Stimulated activated CD8-positive, alpha-beta memory T cell treated with anti-CD3 and anti-CD28 coated beads, Interleukin-7, amount 100 ng/mL, for 24 hours (primary cell): ENCODE measurements at places on chromosomes 1 and 21.

GRCh38 chr1:10698726-10699469 lies 97.5 kb downstream of the CASZ1 start:
- no peak for DNase-seq

- DNase-seq, result peak; percentile 36
These were observed 37.4 kb downstream of the TRIT1 start for GRCh38 chr1:39845569-39846566.

DNA sequence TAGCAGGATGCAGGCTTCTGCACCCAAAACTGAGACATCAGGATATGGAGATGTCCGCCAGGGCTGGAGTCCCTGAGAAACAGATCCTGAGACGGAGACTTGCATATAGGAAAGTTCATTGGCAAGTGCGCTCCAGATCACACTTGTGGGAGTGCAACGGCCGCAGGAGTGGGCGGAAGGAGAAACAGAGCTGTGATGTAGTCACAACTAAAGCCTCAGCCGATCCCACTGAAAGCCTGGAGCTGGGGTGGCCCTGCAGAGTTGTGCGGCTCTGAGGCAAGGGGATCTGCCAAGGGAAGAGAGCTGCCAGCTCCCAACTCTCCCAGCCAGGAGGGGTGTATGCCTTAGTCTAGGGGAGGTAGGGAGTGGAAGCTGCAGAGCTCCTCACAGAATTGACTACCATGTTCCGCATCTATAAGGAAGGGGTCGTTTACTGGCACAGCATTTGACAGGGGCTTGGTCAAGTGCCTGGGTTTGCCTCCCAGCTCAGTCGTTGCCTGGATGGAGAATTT lies 42.1 kb upstream of the PLA2G2C start:
- DNase-seq, result no peak

DNA sequence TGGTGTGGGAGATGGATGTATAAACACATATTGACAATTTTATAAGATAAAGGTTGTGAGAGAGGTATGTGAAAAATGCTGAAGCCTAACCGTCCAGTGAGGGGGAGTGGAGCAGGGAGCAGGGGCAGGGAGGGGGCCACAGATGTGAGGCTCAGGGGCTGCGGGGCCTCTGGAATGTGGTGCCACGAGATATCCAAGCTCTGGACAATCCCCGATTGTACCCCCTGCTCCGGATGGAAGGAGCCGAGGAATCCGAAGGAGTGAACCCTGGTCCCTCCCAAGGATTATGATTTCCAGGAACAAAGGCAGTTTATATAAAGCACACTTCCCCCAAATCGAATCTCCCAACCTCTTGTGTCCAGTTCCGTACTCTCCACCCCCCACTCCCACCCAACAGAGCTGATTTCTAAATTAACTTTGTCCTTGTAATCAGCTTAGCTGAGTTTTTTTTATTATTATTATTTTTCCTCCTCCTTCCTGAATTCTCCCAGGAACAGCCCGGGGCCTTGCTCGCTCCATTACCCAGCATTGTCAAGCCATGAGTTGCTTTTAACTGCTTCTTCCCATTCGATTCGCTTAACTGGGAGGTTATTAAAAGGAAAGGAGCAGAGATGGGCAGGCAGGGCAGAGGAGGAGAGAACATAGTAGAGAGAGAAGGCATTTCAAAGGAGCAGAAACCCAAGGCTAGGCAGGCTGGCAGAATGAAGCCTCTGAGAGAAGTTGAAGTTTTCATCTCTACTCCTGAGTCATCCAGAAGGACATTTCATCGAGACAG lies 9.4 kb downstream of the KIRREL1 start:
- DNase-seq, result no peak

- peak; percentile 69 for DNase-seq
These were observed 10.9 kb upstream of the SESN2 start for GRCh38 chr1:28248273-28249012.

DNA sequence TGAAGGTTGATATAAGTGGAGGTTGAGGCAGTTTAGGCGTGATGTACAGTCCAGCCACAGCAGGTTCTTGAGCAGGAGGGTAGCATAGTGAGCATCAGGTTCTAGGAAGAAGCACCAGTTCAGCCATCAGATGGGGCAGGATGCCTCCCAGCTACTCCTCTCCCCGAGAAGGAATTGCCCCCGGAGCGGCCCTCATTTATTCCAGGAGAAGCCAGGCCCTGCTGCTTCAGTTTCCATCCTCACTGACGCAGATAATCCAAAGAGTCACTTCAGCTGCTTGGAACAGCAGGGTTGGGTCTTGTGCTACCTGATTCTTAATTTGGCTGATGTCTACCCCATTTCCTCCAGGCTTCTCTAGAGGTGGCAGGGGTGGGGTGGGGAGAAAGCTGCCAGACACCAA lies 54.7 kb downstream of the LACTBL1 start:
- DNase-seq, result no peak

GRCh38 chr21:45979651-45980050 lies 1.9 kb upstream of the COL6A1 start:
- no peak for DNase-seq

DNA sequence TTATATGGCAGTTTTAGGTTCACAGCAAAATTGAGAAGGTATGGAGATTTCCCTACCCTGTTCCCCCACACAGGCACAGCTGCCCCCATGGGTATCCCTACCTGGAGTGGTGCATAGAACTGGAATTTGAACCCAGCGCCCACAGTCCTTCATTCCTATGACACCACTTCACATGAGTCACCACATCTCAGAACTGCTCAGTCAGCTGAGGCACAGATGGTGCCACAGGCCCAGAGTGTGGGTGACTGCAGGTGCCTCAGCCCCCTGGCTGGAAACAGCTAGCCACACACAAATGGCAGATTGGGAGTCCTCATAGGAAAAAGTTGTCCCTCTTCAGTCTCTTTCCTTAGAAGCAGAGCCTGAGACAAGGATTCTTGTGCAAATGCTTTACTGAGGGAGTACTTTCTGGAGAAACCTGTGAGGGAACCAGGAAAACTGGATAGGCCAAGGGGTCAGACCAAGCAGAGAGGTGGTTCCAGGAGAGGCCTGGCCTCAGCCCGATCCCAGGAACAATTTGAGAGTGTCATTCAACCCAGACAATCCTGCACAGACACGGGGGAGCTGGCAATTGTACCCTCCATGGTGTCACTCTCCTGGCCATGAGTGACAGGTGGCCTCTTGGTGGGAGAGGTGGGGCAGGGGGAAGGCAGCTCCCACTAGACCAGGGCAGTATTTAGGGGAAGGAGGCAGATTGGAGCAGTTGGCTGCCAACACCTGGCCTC lies 6.9 kb downstream of the PLA2G2D start:
- no peak for DNase-seq

- no peak for DNase-seq
These were observed 574 bp downstream of the ITPKB start for GRCh38 chr1:226738421-226738994.
